Kidney epithelial cell (primary cell): ENCODE measurements at places on chromosomes 6 and 20. TPM values are rescaled to one million over a fixed set of nuclear protein-coding genes. Genes with fewer than 3 reads are reported as not detected.

ATP9A gene
- 37.6 and 37.9 TPM in 2 replicates for total RNA-seq

LBP gene
- total RNA-seq: not detected in 2 replicates

PTK7 gene
- total RNA-seq: 169 and 170 TPM in 2 replicates

EYS gene
- total RNA-seq: not detected in 2 replicates

CBLN4 gene
- total RNA-seq: not detected in 2 replicates

SLC22A2 gene
- total RNA-seq: 0.04 TPM in 1 of 2 replicates, not detected in the other

CD109 gene
- total RNA-seq: 8.6 and 10.4 TPM in 2 replicates

TP53TG5 gene
- not detected in 2 replicates for total RNA-seq

IYD gene
- not detected in 2 replicates for total RNA-seq

PROKR2 gene
- total RNA-seq: not detected in 2 replicates

POU5F1 gene
- 0.21 and 0.68 TPM in 2 replicates for total RNA-seq

CST5 gene
- total RNA-seq: 0.34 and 2.6 TPM in 2 replicates

ANGPT4 gene
- total RNA-seq: not detected in 2 replicates

PTPRT gene
- 0.25 TPM in 1 of 2 replicates, not detected in the other for total RNA-seq

CENPQ gene
- total RNA-seq: 3.3 and 10.5 TPM in 2 replicates

FNDC11 gene
- total RNA-seq: 0.68 and 1.1 TPM in 2 replicates

DUSP15 gene
- 4.1 and 4.5 TPM in 2 replicates for total RNA-seq

WFDC5 gene
- 1.0 TPM in 1 of 2 replicates, not detected in the other for total RNA-seq

PGC gene
- total RNA-seq: not detected in 2 replicates

SIRPB1 gene
- total RNA-seq: 1.4 and 5.5 TPM in 2 replicates

PRSS16 gene
- total RNA-seq: 1.6 and 2.2 TPM in 2 replicates

TNXB gene
- 0.34 and 0.38 TPM in 2 replicates for total RNA-seq

TRAPPC3L gene
- not detected in 2 replicates for total RNA-seq

WFDC13 gene
- total RNA-seq: not detected in 2 replicates

LGSN gene
- not detected in 2 replicates for total RNA-seq

TSHZ2 gene
- 1.0 and 1.4 TPM in 2 replicates for total RNA-seq

C6orf15 gene
- 0.62 and 0.79 TPM in 2 replicates for total RNA-seq

F13A1 gene
- total RNA-seq: 1.6 and 2.1 TPM in 2 replicates

GNMT gene
- total RNA-seq: not detected in 2 replicates

MANEA gene
- 9.0 and 10.3 TPM in 2 replicates for total RNA-seq

RNF114 gene
- 138 and 216 TPM in 2 replicates for total RNA-seq

LTB gene
- 19.3 and 21.4 TPM in 2 replicates for total RNA-seq

GATA5 gene
- 0.27 TPM in 1 of 2 replicates, not detected in the other for total RNA-seq

GSTA5 gene
- not detected in 2 replicates for total RNA-seq

KIF13A gene
- 23.3 and 30.9 TPM in 2 replicates for total RNA-seq

PTGIS gene
- 0.88 and 2.7 TPM in 2 replicates for total RNA-seq

HDGFL1 gene
- total RNA-seq: not detected in 2 replicates

CYP39A1 gene
- total RNA-seq: 0.14 and 0.29 TPM in 2 replicates

ENPP5 gene
- 4.9 and 6.6 TPM in 2 replicates for total RNA-seq

GJA10 gene
- total RNA-seq: not detected in 2 replicates

BNIP5 gene
- total RNA-seq: 0.07 TPM in 1 of 2 replicates, not detected in the other

CTAGE9 gene
- total RNA-seq: not detected in 2 replicates

LAMA4 gene
- 4.7 and 5.6 TPM in 2 replicates for total RNA-seq
